Glomerular endothelial cell (primary cell): ENCODE measurements at places on chromosomes 7 and 10. TPM values are rescaled to one million over a fixed set of nuclear protein-coding genes. Genes with fewer than 3 reads are reported as not detected.

DNA sequence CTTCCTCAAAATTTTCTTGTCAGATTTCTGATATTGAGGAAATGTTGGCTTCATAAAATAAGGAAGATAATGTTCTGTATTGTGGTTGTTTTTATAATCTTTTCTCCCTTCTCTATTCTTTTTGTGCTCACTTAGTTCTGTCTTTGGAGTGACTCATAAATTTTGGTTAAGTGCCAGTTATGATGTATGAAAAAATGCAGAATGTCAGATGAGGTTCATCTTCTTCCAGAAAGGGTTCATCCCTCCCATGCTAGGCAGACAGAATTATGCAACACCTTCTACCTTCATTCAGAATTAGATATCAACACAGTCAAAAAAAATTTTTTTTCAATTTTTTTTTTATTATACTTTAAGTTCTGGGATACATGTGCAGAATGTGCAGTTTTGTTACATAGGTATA is 36.6 kb upstream of the CYP2C19 start:
- DNase-seq: no peak

DNA sequence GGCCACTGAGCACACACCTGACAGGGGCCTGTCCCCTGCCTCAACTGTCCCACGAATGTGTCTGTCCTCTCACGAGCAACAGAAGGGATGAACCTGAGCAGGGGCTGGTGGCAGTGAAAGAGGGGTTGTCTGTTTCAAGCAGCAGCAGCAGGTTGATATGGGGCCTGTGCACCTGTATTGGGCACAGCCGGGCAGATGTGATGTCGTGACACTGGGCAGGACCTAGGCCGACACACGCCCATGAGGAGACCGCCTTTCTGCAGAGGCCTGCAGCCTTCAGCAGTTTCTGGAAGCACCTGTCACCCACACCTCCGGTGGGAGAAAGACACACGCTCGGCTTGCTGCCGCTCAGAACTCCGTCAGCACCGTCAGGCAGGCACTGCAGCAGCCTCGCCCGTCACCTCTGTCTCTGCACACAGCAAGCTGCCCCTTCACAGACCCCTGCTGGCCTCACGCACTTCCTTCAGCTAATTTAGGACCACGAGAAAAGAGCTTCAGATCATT is 48.5 kb downstream of the AMZ1 start:
- DNase-seq: no peak

DNA sequence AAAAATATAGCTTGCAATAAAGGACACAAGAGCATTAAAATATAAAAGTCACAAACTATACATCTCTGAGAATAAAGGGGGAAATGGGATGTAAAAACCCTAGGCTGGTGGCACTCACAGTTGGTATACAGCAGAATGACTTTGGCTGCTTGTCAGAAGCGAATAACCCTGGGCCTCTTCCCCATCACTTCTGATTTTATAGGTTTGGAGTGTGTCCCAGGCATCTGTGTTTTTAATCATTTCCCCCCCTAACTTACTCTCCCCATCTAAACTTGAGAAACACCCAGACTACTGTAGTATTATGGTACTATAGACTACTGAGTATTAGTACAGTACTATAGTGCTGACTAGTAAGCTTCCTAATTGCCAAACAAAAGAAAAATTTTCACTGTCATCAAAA is 1.8 kb upstream of the RPA3 start:
- DNase-seq: no peak

- DNase-seq: no peak
Observed at GRCh38 chr7:47938574-47939165, 9.6 kb downstream of the PKD1L1 start.

- no peak for DNase-seq
Observed at GRCh38 chr7:150451833-150452461, 1.5 kb downstream of the GIMAP8 start.

GRCh38 chr10:114266521-114266920 is 27.5 kb downstream of the VWA2 start:
- DNase-seq: no peak

DNA sequence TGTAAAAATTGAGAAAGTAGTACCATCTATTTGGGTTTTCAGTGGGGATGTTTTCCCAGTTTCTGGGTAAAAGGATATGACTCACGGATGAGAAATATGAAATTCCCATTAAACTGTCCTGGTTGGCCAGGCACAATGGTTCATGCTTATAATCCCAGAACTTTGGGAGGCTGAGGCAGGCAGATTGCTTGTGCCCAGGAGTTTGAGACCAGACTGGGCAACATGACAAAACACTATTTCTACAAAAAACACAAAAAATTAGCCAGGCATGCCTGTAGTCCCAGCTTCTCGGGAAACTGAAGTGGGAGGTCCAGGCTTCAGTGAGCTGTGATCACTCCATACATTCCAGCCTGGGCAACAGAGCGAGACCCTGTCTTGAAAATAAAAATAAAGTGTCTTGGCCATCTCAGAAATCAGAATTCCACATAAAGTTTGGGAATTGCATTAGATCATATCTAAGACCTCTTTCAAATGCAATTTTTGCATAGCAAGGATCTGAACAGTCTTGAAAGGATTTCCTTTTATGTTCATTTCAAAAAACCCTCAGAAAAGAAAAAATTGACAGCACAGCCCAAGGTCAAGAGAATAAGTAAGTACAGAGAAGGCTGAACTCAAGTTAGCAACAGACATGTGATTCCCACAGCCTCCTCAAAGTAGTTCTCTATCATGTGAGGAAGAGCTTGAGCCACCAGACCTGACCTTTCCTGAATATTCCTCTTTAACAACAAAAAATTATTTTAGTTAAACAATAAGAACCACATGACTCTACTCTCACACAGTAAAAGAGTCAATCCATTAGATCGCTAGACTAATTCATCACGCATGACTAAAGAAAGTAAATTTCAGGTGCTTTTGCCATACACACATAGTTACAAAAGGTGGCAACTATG is 141.5 kb upstream of the CAV2 start:
- no peak for DNase-seq

DNA sequence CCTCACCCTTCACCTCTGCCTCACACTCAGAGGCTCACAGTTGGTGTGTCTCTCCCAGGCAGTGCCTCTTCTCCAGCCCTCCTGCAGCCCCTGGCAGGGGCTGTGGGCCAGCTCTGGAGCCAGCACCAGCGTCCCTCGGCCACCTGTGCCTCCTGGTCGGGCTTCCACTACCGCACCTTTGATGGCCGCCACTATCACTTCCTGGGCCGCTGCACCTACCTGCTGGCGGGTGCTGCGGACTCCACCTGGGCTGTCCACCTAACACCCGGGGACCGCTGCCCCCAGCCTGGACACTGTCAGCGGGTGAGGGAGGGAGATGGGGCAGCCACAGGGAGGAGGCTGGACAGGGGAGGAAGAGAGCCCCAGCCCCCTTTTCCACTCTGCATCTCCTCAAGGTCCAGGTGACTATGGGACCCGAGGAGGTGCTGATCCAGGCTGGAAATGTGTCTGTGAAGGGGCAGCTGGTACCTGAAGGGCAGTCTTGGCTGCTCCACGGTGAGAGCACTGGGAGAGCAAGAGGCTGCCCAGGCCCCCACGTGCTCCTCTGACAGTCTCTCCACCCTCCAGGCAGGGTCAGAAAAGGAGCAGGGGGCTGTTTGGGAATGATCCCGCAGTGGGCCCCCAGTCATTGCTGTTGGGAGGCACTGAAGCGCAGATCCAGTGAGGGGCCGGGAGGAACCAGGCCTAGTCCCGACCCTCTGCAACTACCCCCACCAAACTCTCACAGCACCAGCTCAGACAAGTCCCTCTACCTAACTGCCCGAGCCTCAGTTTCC is 4.4 kb upstream of the ZNF467 start:
- DNase-seq: no peak

DNA sequence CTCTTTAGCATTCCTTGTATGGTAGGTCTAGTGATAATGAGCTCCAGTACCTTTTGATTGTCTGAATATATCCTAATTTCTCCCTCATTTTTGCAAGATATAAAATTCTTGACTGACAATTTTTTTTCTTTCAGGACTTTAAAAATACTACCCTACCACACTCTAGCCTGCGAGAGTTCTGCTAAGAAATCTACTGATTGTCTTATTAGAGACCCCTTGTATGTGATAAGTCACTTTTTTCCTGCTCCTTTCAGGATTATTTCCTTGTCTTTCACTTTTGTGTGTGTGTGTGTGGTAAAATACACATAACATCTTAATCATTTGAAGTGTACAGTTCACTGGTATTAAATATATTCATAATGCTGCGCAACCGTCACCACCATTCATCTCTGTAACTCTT is 68.7 kb upstream of the PPP1R9A start:
- DNase-seq: no peak

DNA sequence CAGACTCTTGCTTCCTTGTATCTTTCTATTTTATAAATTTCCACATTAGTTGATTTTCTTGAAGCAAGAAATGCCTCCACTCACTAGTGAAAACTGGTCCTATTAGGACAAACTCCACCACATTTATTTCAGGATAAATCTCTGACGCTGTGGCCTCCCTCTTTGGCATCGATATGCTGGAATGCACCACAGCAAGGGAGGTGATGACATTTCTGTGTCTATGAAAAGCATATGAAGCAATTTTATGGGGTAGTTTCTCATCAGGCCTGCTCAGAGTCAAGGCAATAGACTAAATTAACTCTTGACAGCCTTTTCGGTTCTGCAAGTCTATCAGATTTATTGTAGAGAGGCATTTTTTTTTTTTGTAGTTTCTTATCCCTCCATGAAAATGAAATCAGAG is 304.4 kb downstream of the ZEB1 start:
- DNase-seq: no peak

DNA sequence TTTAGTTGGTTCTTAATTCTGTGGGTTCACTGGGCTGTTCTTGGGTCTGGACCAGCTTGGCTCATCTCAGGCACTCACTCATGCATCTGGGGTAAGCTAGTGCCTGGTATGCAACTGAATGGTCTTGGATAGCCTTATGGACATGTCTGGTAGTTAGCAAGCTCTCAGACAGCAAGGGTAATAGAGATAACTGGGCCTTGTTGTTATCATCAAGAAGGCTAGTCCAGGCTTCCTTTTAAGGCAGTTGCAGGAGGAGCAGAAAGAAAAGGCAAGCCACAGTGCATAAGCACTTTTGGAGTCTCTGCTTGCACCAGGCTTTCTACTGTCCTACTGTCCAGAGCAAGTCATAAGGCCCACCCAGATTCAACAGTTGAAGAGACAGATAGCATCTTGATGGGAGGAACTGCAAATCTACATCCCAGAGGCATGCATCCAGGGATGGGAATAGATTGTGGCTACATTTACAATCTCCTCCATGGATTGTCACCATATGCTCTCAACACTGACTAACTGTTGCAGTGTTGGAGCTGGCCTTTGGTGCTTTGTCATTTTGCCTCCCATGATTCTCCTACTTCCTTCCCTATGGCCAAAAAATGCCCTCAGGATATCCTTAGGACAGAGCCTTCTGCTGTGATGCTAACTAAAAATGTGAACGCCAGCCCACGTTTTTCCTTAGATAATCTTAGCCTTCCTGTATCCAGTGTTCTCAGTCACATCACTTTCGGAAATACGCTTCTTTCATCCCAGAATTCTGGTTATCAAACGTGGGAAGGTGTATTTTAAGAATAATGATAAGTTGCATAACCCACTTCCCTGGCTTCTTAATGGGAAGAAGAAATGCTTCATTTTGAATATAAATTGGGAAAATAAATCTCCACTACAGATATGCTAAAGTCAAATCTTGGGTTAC is 3.6 kb downstream of the GIMAP4 start:
- no peak for DNase-seq

DNA sequence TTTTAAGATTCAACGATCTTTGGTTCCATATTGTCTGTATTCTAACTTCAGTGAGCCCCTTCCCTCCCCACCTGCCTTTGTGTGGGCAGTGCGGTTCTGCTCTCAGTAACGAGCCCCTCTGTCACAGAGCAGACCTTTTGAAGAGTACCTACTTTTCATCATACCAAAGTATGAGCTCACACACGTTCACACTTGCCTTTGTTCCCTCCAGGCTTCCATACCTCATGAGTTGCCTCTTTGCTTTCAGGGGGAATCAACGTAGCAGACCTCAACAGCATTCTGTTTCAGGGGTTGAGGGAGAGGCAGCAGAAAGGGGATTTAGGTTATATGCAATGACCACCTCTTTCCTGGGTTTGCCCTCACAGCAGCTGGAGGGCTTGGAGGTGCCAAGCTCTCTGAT is 211.4 kb upstream of the MDFIC start:
- DNase-seq: no peak

GRCh38 chr10:131517781-131518180 is 206.3 kb upstream of the TCERG1L start:
- DNase-seq: no peak

GRCh38 chr7:130963339-130963738 is 229.3 kb upstream of the KLF14 start:
- no peak for DNase-seq

DNA sequence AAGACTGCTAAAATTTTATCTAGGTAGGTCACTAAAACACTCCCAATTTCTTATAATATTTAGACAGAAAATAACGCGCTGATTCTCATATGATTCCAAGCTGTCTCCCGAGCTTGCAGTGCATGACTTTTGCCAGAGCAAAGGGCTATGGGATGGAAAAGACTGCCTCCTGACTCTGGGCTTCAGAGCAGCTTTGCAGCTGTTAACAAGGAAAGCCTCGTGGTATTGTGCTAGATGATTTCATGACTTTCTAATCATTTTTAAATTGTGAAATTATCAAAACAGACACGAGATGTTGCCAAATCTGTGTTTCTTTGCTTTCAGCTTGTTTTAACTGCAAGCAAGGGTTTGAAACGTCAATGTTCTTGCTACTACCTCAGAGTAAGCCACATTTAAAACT is 238.3 kb downstream of the AGMO start:
- DNase-seq: no peak

DNA sequence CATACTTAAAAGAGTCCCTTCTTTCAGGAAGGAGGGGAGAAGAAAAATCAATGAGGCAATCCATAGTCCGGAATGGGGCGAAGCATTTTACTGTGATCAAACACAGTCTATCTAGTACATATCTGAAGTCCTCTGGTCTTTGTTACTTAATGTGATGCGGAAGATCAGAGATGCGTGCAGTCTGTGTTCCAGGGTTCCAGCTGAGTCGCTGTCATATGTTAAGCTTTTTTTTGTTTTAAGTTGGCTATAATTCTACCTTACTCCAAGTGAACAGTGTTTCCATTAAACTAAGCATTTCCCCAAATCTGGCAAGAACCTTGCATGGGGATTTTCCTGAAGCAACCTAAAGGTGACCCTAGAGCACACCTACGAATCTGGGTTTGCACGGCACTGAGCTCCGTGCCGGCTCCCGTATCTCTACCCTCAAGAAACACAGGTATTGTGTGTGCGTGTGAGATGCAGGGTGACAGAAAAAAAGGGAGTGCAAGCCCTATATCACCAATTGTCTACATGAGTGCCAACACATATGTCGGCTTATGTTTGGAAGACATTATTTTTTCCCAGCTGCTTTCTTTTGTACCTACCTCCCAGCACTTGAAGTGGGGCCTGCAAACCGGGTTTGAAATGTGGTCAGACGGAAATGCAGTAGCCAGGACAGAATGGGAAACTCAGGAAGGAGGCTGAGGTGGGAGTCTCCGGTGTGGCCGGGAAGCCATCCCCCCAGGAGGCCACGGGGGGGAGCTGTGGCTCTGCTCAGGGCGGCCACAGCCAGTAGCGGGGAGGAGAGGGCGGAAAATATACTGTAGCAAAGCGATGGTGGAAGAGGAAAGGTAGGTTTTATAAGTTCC is 435.8 kb upstream of the MGMT start:
- DNase-seq: no peak

GRCh38 chr7:66039094-66039670 is 36.4 kb upstream of the ASL start:
- no peak for DNase-seq

Gene ADGRA1
- total RNA-seq: not detected in 2 replicates

Gene ELAPOR2
- 35.9 and 61.3 TPM in 2 replicates for total RNA-seq

Gene EGFR
- 16.8 and 21.7 TPM in 2 replicates for total RNA-seq

Gene LARP4B
- 34.0 and 65.3 TPM in 2 replicates for total RNA-seq

Gene CDC14C
- not detected in 2 replicates for total RNA-seq

Gene CPA5
- total RNA-seq: not detected in 2 replicates

Gene PRF1
- not detected in 2 replicates for total RNA-seq

Gene SAMD9
- 8.4 and 16.5 TPM in 2 replicates for total RNA-seq
